NAMALWA (cell line): ENCODE measurements at places on chromosomes 2 and 18.

DNA sequence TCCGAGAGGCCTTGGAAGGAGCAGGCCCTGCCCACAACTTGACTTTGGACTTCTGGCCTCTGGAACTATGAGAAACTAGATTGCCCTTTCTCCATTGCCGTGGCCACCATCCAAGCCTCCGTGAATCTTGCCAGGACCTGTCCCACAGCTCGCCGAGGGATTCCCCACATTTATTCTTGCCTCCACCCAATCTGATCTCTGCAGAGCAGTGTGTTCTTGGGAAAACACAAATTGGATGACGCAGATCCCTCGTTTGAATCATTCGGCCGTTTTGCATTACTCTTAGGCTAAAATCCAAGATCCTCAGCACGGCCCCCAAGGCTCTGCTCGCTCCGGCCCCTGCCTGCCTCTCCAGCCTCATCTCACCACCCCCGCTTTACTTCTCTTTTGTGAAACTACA lies 364.2 kb downstream of the ZNF516 start:
- no peak for DNase-seq

DNA sequence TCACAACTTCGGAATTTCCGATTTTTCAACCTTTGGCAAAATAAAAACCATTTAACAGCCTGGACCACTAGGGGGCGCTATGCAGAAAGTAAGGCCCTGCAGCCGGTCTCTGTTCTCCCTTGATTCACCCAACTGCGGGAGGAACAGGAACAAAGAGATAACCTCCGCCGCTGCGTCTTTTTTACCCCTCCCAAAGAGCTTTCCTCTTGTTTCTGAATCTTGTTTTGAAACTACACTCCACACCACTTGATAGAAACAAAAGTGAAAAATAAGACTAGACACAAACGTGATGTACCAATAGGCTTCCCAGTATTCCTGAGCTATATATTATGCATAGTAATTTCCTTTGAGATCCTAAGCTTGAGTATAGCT lies 231.2 kb downstream of the MYO3B start:
- DNase-seq: peak; percentile 82

DNA sequence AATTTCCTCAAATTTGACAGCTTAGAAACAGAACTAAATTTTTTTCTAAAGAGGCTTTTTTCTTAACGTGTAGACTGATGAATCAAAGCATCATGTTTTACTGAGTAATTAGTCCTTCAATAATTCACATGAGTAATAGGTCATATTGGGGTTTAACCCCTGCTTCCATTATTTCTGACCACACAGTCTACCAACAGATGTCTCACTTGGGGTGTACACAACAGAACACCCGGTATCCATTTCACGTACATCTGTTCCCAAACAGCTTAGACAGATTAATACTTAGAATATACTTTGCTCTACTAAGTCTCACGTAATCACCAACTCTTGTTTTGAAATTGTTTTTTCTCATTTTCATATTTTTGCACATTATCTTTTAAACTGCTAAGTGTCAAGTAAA lies 14.8 kb downstream of the CERKL start:
- no peak for DNase-seq

DNA sequence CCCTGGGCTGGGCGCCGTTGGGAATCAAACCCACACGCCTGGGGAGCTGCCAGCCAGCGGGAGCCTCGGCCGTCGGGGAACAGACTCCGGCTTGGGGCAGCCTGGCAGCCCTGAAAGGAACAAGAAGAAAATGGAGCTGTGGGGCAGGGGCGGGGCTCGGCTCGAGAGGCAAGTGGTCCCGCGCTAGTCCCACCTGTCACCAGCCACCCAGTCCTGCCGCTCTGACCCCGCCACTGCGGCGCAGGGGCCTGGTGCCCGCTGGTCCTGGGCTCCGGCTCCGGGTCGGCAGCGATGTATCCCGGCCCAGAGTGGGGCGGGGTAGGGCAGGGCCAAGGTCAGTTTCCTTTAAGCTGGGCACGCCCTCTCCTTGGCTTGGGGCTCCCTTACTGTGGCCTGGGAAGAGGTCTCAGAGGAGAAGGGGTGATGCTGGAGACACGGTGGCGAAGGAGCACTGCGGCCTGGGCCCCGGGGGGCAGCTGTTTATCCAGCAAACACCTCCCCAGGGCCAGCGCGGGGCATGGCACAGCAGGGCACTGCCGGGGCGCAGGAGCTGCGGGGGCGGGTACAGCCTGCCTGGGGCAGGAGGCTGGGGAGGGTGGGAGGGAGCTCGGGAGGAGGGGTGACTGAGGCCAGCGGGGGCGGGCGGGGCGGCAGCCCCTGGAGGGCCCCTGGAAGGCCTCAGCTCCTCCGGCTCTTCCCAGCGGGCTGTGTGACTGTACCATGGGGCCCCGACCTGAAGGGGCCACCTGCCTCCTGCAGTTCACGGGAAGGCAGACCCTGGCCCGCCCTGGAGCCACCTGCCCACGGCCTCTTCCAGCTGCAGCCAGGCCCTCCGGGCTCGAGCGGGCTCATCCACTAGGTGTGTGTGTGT lies 15.6 kb downstream of the ODC1 start:
- DNase-seq: no peak

- peak; percentile 89 for DNase-seq
These were observed 1.3 kb upstream of the SMAD2 start for GRCh38 chr18:47931718-47932103.
